ENCODE measurements at places on chromosomes 7 and 10.

- DNase-seq: no peak
These were observed 37.8 kb upstream of the DIP2C start for GRCh38 chr10:727162-727790.

GRCh38 chr7:100102950-100103840, 1.8 kb downstream of the AP4M1 start:
- no peak for DNase-seq

DNA sequence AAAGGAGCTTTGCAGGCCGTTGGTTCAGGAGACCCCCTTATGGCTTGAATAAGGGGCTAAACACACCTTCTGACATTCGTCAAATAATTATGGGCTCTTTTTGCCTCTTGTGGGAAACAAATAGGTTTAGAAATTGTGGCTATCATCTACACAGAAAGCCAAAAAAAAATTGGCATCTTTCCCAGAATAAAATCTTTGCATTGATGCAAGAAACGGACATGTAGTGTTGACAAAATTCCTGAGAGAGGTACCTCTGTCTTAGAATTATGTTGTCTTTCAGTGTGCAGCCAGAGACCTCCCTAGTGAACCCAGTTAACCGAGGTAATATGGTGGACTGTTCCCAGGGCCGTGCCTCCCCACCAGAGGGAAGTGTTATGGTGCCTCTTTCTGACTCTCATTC, 283.9 kb downstream of the SDHAF3 start:
- DNase-seq: no peak

GRCh38 chr7:90180011-90180585, 25.8 kb downstream of the STEAP1 start:
- DNase-seq: no peak

GRCh38 chr10:104090611-104091010, 4.9 kb upstream of the COL17A1 start:
- no peak for DNase-seq

- DNase-seq: no peak
These were observed 28.9 kb upstream of the DNMBP start for GRCh38 chr10:100038561-100039071.

- no peak for DNase-seq
These were observed 73.8 kb upstream of the SLF2 start for GRCh38 chr10:100838986-100839385.

- no peak for DNase-seq
These were observed 465.1 kb downstream of the ATRNL1 start for GRCh38 chr10:115558252-115558651.

GRCh38 chr7:125357676-125358455, 428.2 kb upstream of the POT1 start:
- DNase-seq: no peak

GRCh38 chr7:10412422-10413019, 561.2 kb upstream of the PHF14 start:
- no peak for DNase-seq

DNA sequence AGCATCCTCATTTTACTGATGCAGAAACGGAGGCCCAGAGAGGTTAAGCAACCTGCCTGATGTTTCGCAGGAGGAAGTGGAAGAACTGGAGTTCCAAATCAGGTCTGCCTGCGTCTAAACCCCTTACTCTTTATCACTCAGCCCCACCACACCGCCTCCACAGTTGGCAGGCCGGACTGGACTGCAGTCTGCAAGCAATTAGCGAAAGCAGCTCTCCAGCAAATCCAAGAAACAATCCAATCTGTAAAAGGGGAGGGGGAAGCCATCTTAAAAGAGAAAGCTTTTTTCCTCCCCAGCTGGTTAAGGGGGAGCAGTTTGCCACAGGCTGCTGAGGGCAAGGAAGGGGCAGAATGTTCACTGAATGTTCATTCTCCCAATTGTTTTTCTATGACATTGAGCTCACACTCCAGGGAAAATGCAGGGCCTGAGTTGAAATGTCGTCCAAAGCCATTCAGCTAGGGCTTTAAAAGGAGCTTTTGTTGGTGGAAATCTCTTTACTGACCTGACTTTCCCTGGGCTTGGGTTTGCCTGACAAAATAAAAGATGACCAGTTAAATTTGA, 350.1 kb downstream of the RNLS start:
- DNase-seq: no peak

- no peak for DNase-seq
These were observed 130.7 kb upstream of the CELF2 start for GRCh38 chr10:10886861-10887531.

- DNase-seq: no peak
These were observed 183.6 kb upstream of the NFE2L3 start for GRCh38 chr7:25968205-25968993.

- peak; percentile 87 for DNase-seq
These were observed 9.5 kb upstream of the RBM20 start for GRCh38 chr10:110634527-110635209.

DNA sequence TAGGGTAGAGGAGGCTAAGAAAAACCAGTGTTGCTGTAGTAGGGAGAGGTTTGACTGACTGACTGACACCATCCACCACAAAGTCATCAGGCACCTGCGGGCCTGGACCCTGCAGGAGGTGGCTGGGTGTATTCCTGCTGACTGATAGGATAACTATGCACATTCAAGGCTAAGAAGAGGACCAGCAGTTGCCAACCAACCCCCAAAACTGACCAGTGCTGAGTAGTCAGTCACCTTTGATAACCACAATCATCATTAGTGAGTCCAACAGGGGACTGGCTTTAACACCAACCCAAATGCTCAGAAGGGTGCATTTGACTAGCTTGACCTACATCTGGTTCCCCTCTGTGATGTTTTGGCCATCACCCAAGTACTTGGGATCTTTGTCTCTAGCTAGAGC, 30.5 kb downstream of the PLXNA4 start:
- no peak for DNase-seq

GRCh38 chr7:90053094-90053493, 101.2 kb upstream of the STEAP1 start:
- DNase-seq: no peak

GRCh38 chr10:86775056-86775869, 18.8 kb downstream of the BMPR1A start:
- no peak for DNase-seq

- no peak for DNase-seq
These were observed 72.2 kb downstream of the MTURN start for GRCh38 chr7:30206942-30207341.

DNA sequence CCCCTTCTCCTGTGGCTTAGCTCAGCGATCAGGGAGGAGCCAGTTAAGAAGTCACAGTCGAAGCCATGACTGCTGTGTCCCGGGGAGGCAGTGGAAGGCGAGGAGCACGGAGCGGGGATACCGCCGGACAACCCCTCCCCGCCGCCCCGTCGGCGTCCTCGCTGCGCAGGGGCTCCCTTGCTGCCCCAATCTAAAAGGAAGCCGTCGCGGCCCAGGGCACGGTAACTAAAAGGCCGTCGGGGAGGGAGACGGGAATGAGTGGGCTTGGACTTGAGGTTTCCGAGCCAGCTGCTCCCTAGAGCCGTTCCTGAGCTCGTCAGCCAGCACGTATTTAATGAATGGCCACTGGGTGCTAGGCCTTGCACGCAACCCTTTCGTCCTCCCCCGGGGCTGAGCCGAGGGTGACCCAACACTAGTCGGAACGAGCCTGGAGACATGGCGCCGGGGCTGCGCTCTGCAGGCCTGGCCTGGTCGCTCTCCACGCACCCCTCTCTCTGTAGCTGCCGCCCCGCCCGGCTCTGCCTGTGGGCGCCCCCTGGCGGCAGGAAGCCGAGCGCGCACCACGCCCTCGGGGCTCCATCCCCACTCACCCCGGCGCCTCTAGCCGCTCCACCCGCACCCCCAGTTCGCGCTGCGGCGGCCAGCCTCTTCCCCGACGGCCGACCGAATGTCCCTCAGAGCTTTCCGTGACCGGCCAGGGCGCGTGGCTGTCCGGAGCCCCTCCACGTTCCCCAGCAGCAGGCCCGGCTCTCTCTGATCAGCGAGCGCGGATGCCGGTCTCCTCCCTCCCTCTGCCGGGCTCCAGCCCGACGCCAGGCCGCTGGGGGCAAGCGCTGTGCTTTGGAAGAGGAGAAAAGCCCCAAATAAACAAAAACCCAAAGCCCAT, 29.3 kb upstream of the KCNK18 start:
- DNase-seq: no peak

- DNase-seq: no peak
These were observed 63.9 kb downstream of the VPS41 start for GRCh38 chr7:38844952-38845563.

DNA sequence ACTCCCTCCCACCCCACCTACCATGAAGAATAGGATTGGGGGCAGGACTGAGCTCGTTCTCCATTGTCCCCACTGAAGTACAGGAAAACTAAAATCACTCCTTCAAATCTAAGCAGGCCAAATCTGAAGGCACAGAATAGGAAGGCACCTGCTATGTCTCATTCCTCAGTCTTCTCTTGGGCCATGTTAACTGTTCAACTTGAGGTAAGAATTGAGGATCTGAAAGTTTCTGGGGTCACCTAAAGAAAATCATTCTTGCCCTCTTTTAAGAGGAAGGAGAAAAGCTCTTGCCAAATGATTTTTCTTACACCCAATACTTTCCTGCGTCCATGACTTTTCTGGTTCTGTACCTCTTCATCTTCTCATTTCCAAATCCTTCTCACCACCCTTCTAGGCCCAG, 4.9 kb downstream of the CPN1 start:
- DNase-seq: no peak

DNA sequence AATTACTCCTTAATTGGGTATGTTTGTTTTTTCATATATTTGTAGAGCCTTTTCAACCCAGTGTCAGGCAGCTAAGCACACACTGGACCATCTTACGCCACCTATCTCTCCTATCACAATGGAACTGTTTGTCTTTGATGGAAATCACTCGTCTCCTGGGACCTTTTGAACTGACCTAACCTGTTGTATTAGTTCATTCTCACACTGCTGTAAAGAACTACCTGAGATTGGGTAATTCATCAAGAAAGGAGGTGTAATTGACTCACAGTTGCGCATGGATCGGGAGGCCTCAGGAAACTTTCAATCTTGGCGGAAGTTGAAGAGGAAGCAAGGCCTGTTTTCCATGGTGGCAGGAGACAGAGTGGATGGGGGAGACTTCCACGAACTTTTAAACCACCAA, 182.0 kb downstream of the TCERG1L start:
- DNase-seq: peak; percentile 33

DNA sequence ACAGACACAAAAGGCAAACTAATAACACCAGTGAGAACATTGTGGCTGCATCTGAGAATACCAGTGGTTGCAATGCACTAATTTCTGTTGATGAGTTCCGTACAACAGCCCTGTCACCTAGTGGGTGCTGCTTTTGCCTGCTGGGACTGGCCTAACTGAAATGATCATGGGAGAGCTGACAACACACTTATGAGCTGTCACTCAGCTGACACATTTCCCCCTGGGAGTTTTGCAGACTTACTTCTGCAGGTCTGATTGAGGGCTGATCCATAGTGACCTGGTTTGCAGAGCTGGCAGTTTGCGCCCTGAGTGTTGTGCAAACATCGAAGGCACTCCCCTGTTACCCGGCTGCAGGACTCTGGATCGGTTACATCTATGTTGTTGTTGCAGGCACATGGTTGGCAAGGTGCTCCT, 60.6 kb upstream of the LAMB1 start:
- DNase-seq: peak; percentile 40

DNA sequence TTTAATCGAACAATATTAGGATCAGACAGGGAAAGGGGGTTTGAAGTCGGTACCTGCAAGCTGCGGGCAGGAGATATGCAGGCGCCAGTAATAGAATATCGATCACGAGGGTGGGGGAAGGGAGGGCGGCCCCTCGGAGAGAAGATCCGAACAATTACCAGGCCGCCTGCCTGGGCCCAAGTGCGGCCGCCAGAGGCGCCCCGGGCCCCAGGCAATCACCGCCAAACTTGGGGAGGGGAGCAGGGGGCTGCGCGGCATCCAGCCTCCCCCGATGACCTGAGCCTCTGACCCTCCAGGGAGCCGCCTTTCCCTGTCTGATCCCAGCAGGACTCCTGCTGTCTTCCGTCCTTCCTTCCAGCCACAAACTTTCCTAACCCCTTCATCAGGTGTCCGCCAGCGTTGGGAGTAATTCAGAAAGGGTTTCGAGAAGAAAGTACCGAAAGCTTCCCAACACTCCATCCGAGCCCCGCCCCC, 1.1 kb downstream of the NKX1-2 start:
- no peak for DNase-seq

- no peak for DNase-seq
These were observed 253.5 kb downstream of the ABCA13 start for GRCh38 chr7:48424731-48425130.

DNA sequence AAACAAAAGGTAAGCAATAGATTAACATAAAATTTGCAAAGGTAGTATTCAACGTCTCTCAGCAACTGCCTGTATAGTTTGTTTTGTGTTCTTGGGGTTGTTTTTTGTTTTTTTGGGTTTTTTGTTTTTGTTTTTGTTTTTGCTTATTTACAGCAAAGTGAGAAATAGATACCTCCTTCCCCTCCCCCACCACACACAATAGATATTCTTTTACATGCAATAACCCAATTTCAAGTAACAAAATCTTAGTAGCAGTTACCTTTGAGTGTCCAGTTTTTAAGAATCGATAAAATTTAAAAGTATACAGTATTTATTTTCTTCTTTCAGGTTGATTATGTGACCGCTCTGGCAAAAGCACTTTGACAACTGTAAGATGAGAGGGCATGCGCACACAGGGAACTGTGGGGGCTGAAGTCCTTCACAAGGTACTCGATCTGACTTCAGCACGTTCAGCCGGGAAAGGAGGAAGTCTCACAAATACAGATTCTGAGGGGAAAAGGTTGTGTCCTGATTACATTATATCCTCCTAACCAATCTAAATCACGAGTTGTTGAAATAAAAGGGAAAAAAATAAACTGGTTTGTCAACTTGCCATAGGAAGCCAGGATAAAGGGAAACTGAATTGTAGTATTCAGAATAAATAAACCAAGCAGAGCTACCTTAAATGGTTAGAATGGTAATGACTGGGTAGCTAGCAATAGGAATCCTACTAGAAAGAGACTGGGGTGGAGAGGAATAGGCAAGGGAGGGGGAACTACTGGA, 47.8 kb downstream of the CPEB3 start:
- DNase-seq: peak; percentile 72

- DNase-seq: no peak
These were observed 212.6 kb upstream of the SP4 start for GRCh38 chr7:21215307-21215706.

- no peak for DNase-seq
These were observed 512 bp downstream of the FAM24B start for GRCh38 chr10:122878799-122879338.

DNA sequence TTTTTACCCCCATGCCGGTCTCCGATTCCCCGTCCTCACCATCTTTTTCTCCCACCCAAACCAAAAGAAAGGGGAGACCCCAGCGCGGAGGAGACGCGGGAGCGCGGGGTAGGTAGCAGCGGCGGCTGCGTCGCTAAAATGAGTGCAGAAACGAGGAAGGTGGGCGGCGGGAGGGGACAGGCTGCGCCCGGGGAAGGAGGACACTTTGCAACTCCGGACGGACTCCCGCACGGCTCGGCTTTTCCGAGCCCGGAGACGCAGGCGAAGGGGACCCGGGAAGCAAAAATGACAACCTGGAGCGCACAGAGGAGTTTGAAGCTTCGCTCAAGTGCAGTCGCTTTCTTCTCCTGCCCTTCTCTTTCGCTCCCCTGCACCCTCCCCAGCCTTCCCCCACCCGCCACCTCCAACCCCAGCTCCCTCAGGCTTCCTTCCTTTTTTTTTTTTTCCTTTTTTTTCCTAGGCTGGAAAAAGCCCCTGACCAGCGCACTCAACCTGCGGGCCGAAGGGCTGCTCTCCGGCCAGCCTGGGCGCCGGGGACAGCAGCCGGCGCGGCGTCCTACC, 453 bp downstream of the SFMBT2 start:
- no peak for DNase-seq
